Immature natural killer cell (primary cell): ENCODE measurements at places on chromosomes 11 and 22. TPM values are rescaled to one million over a fixed set of nuclear protein-coding genes. Genes with fewer than 3 reads are reported as not detected.
A peak's percentile ranks its signal among the peaks of the same experiment; 100 is the strongest.

DDTL gene
- polyA plus RNA-seq, result 0.72 TPM

SEC14L2 gene
- 0.23 TPM for polyA plus RNA-seq

SCUBE1 gene
- polyA plus RNA-seq, result not detected

PLAAT3 gene
- 84.6 TPM for polyA plus RNA-seq

TRIM49 gene
- not detected for polyA plus RNA-seq

OR6T1 gene
- polyA plus RNA-seq, result not detected

DEFB131B gene
- polyA plus RNA-seq, result not detected

MLC1 gene
- 123 TPM for polyA plus RNA-seq

- DNase-seq, result no peak
Observed at GRCh38 chr11:44235765-44236201, 74.2 kb downstream of the ALX4 start.

- DNase-seq, result no peak
Observed at GRCh38 chr22:21055880-21056319, 10.2 kb downstream of the LRRC74B start.

- no peak for DNase-seq
Observed at GRCh38 chr11:21912285-21912684, 280.6 kb upstream of the ANO5 start.

DNA sequence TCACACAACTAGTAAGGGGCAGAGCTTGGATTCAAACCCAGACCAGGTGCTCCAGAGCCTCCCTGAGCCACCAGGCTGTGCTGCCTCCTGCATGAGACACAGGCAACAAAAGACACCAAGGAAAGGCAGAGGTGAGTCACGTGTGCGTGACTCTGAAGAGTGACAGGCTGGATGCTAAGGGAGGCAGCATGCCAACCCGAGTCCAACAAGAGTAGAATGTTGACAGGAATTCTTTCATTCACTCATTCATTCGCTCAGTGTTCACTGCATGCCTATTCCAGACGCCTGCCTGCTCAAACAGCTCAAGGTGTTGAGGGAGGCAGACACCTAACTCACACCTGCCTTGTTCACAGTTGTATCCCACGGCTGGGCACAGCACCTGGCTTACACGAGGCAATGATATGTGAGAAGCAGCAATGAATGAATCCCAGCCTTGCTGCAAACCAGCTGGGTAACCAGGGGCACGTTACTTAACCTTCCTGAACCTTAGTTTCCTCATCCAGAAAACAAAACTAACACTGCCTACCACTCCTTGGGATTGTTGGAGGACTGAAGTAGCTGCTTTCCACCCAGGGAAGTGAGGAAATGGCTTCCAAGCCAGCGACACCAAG lies 73.8 kb upstream of the ARFGAP3 start:
- DNase-seq, result no peak

- no peak for DNase-seq
Observed at GRCh38 chr11:36311926-36312595, 16.0 kb downstream of the PRR5L start.

GRCh38 chr11:32115446-32115845 lies 24.6 kb downstream of the RCN1 start:
- no peak for DNase-seq

GRCh38 chr11:117969160-117969991 lies 16.8 kb upstream of the IL10RA start:
- DNase-seq, result peak; percentile 76

DNA sequence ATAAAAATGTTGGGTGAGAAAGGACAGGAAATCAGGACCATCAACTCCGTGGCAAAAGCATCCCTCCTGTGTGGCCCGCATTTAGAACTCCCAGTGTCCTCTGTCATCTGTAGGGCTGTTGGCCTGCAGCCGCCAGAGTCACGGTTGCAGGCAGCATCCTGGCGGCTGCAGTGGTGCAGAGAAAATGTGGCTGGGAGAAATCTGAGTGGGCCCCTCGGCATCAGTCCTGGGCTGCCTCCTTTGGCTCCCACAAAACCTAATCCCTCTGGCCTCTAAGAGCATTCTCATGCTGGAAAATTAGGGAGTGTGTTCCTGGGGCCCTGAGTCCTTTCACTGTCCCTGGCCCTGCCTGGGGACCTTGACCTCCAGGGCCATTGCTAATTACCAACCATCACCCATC lies 121.9 kb downstream of the WT1 start:
- no peak for DNase-seq

DNA sequence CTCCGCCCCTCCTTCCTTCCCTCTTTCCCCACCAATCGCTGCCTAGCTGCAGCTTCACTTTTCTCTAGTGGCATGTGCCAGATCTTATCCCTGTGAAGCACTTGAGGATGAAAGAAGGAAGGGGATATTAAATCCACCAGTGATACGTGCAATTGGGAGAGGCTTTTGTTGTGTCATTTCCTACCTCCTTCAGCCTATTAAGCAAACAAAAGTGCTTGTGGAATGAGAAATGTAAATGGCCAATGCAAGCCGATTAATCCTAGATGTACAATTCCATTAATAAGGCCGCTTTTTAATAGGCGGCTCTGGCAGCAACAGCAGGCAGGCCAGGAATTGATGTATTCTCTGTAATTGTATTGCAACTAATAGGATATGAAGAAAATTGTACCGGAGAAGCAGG lies 23.3 kb downstream of the NTM start:
- no peak for DNase-seq

- DNase-seq, result no peak
Observed at GRCh38 chr11:68275721-68276507, 4.1 kb upstream of the C11orf24 start.

DNA sequence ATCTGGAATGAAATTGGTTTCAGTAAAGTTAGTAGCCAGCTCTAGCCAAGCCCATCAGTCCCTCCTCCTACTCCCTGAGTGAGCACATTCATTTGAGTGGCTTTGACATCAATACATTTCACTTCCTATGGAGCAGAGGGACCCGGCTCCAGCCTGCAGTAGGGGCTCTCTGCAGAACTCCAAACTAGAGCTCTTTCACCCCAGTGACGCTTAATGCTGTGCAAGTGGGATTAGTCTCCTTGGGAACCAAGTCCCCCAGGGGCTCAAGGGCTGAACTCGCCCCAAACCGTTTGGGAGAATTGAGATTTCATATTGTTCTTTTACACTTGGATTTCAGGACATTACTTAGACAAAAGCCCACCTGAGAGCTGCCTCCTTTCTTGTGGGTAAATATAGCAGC lies 4.4 kb upstream of the FAM181B start:
- DNase-seq, result no peak

GRCh38 chr11:1747753-1748635 lies 2.4 kb downstream of the IFITM10 start:
- DNase-seq, result no peak

- DNase-seq, result peak; percentile 52
Observed at GRCh38 chr11:69298267-69299022, 4.5 kb downstream of the MYEOV start.

DNA sequence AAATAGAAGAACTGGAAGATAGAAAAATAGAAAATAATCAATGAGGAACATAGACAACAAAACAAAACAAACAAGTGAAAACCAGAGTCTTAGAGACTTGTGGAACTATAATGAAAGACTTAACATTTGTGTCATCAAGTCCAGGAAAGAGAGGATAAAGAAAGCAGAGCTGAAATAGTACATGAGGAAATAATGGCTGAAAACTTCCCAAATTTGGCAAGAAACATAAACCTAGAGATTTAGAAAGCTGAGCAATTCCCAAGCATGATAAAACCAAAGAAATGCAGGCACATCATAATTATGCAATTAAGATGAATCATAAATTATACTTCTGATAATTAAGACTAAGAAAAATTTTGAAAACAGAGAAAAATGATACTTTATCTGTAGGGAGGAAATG lies 614.5 kb downstream of the ETS1 start:
- DNase-seq, result no peak

DNA sequence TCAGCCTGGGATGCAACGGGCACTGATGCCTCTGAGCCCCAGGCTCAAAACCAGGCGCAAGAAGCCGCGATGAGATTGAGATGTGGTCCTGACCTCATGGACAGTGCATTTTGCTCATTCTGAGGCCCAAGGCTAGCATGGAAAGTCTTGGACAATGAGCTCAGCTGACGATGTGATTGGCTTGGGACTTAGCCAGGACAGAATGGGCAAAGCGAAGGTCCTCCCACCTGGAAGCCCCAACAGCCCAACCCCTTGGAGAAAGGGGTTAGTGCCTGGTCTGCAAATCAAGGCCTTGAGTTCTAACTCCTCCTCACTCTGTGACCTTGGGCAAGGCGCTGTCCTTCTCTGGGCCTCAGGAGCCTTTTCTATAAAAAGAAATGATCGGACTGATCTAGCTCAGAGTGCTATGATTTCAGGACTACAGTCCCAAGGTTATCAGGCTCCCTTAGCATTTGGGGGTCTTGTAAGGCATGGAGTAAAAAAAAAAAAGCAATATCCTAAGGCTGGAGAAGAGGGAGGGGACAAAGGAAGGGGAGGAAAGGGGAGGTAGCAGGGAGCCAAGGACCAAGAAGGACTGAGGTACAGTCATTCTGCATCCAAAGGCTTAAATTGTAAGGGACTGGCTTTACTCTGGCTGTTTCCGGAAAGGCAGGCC lies 2.7 kb downstream of the SLC43A3 start:
- peak; percentile 4 for DNase-seq

DNA sequence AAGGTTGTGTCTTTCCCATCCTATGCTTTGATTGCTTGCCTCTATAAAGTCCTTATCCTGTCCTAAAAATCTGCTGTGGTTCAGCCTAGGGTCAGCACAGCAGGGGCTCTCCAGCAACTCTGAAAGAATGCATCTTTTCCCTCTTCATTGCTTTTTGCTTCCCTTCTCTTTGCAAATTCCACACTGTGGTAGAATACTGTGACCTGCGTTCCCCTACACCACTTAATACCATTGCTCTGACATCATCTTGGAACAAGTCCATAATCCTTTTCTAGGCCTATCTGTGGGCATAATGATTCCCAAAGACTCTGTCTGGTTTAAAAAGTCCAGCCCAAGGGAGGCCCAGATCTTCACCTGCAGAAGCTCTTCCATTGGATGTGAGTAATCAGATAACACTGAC lies 177.7 kb downstream of the NAV2 start:
- DNase-seq, result no peak

DNA sequence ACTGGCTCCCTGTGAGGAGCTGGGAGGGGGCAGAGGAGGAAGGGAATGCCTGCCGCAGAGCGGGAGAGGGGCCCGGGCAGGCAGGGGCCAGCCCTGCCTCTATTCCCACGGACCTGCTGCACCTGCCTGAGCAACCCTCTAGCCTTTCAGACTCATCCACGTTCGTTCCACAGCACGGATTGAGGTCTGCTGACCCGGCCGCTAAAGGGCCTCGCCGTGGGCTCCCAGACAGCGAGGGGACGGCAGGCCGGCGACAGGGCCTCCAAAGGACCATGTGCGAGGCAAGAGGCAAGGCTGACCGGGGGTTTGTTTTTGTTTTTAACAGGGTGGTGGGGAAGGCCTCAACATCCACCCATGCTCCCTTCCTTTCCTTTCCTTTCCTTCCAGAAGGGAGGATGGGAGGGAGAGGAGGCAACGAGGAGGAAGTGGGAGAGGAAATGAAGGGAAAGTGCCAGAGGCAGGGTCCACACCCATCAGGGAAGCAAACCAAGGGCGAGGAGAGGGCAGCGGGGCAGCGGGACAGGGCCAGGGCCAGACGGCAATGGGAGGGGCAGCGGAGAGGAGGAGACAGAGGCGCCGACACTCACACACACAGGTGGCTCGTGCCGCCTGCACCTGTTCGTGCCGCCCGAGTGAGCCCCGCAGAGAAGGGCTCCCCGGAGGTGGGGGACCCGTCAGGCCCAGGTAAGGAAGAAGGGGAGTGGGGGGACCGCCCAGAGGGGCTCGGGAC lies 7.5 kb downstream of the LRFN4 start:
- DNase-seq, result no peak

DNA sequence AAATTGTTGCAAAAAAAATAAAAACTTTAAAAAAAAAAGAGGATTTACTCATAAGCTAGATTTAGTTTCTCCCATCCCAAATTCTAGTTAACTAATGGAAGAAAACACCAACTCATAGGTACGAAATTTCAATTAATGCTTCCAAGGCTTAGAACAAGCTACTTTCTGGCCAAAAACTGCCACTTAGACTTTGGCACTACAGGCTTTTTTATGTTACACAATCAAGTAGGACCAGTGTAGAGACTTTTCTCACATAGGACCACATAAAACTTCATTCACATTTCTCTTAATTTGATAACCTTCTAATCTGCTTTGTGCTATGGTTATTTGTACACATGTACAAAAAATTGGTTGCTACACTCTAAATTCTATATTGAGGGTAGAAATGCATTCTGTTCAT lies 3.1 kb downstream of the ST13 start:
- DNase-seq, result no peak

DNA sequence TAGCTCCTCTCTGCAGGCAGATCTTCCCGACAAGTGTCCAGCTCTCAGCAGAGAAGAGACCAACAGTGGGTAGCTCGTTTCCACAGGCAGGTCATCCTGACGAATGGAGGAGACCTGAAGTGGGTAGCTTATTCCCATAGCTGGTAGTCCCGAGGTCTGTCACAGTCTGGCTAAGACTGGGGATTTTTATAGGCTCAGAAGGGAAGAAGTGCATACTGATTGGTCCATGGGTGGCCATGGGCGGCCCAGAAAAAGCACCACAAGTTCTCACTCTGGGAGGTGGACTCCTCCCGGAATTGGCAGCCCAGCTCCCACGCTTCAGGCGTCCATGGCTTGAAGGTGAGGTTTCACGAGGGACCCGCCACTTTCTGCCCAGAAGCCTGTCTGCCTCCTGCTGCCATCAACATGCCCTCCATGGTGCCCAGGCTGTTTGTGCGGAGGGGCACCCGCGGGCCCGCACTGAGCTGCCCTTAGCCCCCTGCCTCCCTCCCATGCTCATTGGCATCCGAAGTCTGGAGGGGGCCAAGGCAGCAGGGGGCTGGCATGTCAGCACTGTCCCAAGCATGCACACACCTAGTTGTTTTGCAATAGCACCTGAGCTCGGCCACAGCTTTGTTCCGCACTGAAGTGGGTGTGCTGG lies 9.9 kb upstream of the MAP6 start:
- DNase-seq, result no peak

DNA sequence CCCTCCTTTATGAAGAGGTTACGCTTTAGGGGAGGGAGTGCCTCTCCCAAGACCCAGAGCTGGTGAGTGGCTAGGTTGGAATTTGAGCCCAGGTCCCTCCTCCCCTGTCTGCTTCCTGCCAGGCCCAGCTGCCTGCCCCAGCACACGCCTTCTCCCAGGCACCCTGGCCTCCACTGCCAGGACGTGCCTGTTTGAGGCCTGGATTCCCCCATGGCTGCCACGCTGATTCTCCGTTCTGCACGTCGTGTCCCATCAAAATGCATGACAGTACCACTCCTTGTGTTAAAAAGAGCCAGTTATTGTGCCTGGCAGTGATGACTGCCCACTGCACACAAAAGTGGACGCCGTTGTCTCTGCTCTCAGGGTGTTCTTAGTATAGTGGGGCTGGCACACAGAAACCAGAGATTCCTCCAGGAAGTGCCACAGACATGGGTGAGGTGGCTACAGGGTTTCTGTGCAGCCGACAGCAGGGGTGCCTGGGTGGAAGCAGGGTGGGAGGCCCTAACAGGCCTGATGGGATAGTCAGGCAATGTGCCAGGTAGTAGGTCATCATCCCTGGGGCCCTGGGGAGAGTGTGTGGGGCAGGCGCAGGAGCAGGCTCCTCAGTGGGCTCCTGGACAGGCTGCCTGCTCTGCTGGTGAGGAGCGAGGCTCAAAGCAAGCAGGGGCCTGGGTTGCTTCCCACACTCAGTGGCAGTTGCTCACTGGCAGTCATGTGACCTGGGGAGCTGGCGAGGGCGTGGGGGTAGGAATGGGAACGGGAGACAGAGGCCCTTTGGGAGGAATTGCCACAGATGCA lies 24.2 kb downstream of the MED15 start:
- no peak for DNase-seq
